Peyer's patch (tissue), 4 donors: ENCODE measurements at places on chromosomes 6 and 20. TPM values are rescaled to one million over a fixed set of nuclear protein-coding genes. Genes with fewer than 3 reads are reported as not detected.

Gene METTL24
- total RNA-seq, result 5.4 TPM

Gene RUNX2
- 2.6 TPM for total RNA-seq

- H3K27ac ChIP-seq, result no peak overlapping the region
- no peak overlapping the region for H3K4me3 ChIP-seq
- no peaks in the 10 kb centered on the region for H3K4me1 ChIP-seq
- no peak for DNase-seq
- H3K36me3 ChIP-seq, result no peaks in the 10 kb centered on the region
These were observed 23.0 kb upstream of the RBPJL start for GRCh38 chr20:45283551-45284057.

- no peak overlapping the region for H3K27ac ChIP-seq
- DNase-seq, result no peak
These were observed 29.4 kb downstream of the PSMG4 start for GRCh38 chr6:3287976-3288707.

GRCh38 chr6:12923644-12924235 is 207.2 kb downstream of the PHACTR1 start:
- H3K4me1 ChIP-seq, result no peaks in the 10 kb centered on the region
- no peak overlapping the region for H3K27ac ChIP-seq

DNA sequence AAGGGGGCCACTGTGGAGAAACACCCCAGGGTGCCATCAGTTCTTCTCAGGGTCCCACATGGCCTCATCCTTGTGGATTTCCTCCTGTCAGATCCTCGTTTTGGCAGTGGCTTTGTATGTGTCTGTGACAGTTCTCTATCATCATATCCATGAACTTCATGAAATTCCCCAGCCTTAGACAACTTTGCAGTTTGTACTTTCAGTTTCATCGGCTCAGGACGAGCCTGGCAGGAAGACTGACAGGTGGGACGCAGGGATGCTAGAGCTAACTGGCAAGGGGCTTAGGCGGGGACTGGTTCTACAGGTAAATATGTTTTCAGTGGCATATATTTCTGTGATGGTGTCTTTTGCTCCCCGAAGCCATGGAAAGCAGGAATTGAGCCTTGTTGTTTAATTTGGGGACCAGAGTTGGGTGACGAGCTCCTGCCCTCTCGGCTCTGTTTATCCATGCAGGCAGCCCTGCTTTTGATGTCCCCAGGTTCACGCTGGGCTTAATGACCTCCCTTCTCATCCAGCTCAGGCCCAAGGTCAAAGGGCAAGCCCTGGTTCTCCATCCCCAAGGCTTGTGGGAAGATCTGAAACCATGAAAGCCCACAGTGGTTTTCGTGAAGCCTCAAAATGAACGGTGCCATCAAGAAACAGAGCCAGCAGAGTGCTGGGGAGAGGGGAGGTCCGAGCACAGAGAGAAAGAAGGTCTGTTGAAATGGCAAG is 11.2 kb downstream of the SDCBP2 start:
- no peak overlapping the region for H3K4me3 ChIP-seq
- H3K27ac ChIP-seq, result no peak overlapping the region
- H3K27me3 ChIP-seq, result no peaks in the 10 kb centered on the region
- peaks cover 4% of the 10 kb centered on the region for H3K4me1 ChIP-seq
- H3K36me3 ChIP-seq, result no peaks in the 10 kb centered on the region
